ENCODE measurements at places on chromosomes 7 and 10.

- ATAC-seq: no peak
Observed at GRCh38 chr7:101200862-101201599, at the start of gene MOGAT3. TSS of gene MOGAT3 (minus strand) at chr7:101201036. CDS start at chr7:101200854, 182 bp downstream.

GRCh38 chr10:116185199-116185867 lies 87.7 kb downstream of the GFRA1 start:
- ATAC-seq: no peak

- no peak for ATAC-seq
Observed at GRCh38 chr7:71871446-71871845, 540.7 kb downstream of the CALN1 start.

GRCh38 chr10:104328896-104329710 lies 9.2 kb downstream of the ITPRIP start:
- peak; percentile 88 for ATAC-seq

DNA sequence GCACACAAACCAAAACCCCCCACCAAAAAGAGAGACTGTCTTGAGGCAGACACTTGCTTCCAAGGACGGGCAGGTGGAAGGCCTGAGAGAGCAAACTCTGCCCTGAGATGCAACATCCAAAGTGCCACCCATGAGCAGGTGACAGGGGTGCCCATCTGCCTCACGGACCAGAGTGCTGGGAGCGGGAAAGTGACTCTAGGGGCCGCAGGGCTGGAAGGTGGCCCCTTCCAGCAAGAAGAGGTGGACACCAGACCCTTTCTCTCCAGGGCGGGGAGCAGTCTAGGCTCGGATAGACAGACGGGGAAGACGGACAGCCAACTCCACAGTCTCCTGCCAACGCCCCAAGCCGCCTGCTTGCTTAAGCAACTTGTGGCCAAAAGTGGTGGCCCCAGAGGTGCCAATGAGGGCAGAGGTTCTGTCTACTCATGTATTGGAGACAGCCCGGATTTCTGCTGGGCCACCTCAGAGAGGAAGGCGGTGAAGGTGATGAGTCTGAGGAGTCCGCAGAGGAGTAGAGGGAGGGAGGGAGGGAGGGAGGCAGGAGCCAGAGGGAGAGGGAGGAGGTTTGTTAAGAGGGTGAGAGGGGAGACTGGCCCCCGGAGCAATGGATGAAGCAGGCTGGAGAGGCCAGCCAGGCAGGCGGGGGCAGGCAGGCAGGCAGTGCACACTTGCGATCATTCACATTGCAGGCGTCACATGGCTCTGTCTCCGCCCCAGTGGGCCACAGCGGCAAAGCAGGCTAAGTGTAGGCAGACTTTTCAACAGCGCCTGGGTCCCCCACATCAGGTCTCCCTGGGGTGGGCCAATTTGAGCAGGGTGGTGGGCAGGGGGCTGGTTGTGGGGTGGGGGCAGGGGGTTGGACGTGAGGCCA lies 65.6 kb downstream of the SLC29A4 start:
- ATAC-seq: no peak

- no peak for ATAC-seq
Observed at GRCh38 chr7:70193514-70193913, 595.2 kb downstream of the AUTS2 start.

Data from activated CD4-positive, CD25-positive, alpha-beta regulatory T cell treated with anti-CD3 and anti-CD28 coated beads, Interleukin-2, amount 50 U/mL, for 24 hours (primary cell).